HepG2 (cell line): ENCODE measurements at places on chromosomes 13 and 19.

DNA sequence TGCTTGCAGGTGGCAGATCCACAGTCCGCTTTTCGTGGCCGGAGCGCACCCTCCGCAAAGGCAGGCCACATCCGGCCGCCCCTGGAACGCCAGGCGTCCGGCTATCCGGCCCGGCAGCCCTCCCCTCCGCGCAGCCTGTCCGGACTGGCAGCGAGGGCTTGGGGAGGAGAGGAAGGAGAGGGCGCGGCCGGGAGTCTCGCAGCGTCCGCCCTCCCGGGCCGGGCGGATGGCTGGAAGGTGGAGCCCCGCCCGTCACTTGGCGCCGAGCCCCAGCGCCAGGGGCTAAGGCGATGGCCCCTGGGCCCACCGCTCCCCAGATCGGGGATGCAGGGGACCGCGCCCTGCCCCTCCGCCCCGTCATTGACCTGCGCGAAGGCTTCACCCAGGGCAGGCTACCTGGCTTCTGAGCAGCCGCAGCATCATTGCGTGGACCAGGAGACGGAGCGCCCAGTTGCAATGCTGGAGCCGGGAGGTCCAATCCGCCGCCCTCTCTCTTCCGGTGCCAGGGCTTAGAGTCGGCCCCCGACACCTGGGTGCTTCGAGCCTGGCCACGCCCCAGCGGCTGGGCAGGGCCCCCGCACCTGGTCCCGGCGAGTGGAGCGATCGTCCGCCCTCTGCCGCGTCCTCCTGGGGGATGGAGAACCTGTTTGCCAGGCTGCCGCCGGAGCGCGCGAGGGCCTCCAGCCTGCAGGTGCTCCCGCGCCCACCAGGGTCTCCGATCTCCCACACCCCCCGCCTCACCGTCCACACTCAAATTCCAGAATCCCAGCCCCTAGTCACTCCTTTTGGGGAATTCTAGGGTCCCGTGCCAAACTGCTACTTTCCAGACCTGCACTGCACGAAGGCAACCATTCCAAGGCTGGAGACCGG is at the start of gene FUT1:
Gene FUT1, minus strand, starts transcription at position 146 of the 870 bp plus-strand sequence. CDS start 1,360 bp downstream, outside the sequence.
- no peak for DNase-seq

DNA sequence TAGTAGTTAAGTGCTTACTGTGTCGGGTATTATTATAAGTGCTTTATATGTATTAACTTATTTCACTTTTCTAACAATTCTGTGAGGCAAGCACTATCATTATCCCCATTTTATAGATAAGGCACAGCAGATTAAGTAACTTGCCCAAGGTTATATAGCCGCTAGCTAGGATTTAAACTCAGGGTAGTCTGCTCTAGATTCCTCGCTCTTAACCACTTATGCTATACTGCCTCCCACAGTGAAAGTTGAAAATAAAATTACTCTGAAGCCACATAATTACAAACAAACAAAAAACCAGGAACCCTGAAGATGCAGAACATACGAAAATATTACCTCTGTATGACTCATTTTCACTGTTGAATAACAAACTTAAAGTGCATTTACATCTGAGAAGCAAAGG is 3.9 kb downstream of the TEX30 start:
- no peak for DNase-seq

DNA sequence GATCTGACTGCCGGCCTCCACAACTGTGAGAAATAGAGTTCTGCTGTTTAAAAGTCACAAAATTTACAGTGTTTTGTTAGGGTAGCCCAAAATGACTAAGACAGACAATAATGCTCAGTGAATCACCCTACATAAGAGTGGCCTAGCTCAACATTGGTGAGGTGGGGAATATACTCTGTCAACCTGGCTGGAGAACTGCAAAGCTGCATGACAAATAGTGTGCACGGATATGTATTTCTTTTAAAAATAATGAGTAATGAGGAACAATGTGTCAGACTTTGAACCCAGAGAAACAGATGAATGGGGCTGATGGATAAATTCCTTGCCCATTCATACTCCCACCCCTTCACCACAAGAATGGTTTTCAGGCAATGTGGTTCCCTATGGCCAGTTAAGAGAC is 372.4 kb downstream of the SUCLA2 start:
- DNase-seq: no peak

DNA sequence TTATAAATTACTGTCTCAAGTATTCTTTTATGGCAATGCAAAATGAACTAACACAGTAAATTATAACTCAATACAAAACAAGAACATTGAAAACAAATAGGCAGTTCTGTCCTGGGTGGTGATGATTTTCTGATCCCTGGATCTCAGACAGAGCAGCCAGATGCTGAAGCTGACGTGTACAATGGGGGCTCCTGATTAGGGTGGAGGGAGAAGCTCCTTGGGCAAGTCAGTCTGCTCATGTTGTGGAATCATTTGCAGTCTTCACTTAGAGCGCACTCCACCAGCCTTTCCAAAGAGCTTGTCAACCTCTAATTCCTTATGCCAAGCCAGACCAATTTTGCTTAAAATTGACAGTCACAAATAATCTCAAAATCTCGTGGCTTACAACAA is 21.6 kb downstream of the FXYD5 start:
- DNase-seq: no peak

GRCh38 chr19:7428651-7429113 is 60.2 kb downstream of the PEX11G start:
- no peak for DNase-seq

DNA sequence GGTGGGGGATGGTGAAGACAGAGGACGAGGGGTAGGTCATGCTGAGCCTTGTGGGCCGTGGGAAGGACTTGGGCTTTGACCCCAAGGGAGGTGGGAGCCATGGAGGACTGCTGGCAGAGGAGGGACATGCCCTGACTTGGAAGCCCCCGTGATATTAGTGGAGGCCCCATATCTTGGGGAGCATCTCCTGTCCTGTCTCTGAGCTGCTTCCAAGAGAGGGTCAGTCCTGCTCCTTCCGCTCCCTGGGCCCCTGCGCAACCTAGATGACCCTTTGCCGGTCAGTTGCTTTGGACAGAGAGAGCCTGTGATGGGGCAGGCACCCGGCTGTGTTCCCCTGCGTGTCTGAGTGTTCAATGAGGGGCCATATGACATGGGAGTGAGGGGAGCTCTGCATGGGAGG is 5.2 kb downstream of the TLE6 start:
- no peak for DNase-seq

- peak; percentile 45 for DNase-seq
These were observed 4.4 kb upstream of the LTBP4 start for GRCh38 chr19:40596608-40597328.

GRCh38 chr13:30022256-30022655 is 171.8 kb upstream of the UBL3 start:
- DNase-seq: no peak
